Activated T-cell treated with anti-CD3 and anti-CD28 coated beads, Interleukin-2, amount 50 U/mL, for 72 hours (primary cell): ENCODE measurements at places on chromosomes 3 and 15.
A peak's percentile ranks its signal among the peaks of the same experiment; 100 is the strongest.

GRCh38 chr3:108548886-108549285 is 38.5 kb upstream of the MYH15 start:
- DNase-seq, result no peak

DNA sequence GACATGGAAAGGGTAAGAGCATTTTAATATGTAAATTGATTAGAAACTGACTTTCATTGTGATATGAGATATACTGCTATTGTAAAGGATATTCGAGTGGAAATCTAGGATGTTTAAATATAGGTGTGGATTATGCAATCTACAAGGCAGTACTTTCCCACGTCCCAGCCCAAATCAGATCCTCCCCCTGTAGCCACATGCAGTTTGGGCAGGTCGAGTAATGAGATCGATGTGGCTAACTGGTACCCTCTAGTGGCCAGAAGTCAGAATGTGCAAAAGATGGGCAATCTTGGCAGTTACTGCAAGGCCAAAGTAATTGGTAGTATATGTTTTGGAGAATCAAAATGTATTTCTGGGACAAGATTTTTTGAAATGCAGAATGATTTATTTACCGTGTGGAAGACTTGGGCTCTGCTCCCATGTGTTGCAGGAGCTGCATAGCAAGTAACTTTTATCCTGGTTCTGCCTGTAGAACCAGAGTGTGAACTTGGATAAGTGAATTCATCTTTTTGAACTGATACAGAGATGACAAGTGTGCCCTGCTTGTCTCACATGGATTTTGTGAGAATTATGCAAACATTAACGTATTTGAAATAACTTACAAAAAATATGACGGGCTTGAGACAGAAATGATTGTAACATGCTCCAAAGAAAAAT is 94.5 kb upstream of the ADAMTSL3 start:
- DNase-seq, result peak; percentile 51

DNA sequence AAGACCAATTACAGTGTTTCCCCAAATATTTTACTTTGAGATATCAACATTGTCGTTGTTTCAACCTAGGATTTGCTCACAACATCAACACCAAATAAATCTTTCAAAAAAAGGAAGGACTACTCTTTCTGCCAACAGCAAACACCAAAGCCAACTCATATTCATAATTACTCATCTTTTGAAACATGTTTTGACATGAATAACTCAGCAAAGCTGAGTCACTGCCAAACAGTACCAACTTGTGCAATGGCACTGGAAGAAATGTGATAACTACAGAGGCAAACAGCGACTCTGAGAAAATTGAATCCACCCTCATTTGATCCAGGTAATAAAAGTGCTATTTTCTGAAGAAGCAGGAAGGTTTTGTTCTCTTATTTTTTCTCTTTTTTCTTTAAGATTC is 67.2 kb downstream of the PEX5L start:
- peak; percentile 19 for DNase-seq

DNA sequence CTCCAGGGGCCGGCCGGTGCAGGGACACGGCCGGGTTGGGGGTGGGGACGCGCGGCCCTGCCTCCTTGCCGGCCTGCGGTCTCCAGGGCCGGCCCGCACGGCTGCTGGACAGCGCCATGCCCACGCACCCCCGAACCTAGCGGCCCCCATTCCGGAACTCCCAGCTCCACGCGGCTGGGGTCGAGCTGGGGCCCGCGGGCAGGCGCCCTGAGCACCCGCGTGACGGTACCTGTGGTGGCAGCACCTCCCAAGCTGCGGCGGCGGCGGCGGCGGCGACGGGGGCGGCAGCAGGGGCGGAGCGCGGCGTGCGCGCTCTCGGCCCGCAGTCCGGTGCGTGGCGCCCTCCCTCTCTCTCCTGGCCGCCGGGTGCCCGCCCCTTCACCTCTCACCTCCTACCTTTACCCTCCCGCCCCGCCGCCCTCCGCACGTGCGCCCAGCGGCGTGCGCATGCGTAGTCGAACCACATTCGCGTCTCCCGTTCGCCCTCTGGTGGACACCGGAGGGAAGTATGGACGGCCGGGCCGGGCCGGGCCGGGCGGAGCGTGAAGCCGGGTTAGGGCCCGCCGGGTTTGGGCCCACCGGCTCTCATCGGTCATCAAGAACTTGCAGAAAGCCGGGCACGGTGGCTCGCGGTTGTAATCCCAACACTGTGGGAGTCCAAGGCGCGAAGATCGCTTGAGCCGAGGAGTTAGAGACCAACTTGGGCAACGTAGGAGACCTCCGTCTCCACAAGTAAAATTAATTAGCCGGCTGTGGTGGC is at the start of gene SCAP:
SCAP (minus strand) TSS at position 372 of the 760 bp plus-strand sequence. CDS start 32,948 bp downstream, outside the sequence.
- peak; percentile 96 for DNase-seq

- no peak for DNase-seq
These were observed 191.9 kb upstream of the TSC22D2 start for GRCh38 chr3:150216041-150216811.

DNA sequence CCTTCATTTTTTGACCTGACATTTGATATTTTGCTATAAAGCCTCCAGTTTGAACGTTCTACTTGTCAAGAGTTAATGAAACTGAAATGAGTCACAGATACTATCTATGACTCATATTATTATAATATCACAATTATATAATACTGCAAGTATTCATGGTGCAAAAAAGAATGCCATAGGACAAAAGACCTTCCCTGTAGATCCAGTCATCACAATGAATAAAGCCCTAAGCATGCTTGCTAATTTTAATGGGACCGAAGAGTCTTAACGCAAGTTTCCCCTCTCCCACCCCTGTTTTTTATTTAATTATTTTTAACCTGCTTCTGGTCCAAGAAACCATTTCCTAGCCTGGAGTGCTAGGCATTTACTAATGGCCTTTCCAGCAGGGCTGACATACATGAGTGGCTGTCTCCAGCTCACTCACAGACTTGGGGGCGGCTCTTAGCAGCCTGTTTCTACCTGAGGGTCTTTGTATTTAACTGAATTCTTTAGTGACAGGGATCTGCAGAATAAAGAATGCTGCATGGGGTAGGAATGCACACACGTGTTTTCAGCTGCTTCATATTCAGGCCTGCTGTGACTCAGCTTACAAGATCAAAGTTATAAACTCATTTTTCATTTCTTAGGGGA is 61.2 kb downstream of the THBS1 start:
- DNase-seq, result no peak

DNA sequence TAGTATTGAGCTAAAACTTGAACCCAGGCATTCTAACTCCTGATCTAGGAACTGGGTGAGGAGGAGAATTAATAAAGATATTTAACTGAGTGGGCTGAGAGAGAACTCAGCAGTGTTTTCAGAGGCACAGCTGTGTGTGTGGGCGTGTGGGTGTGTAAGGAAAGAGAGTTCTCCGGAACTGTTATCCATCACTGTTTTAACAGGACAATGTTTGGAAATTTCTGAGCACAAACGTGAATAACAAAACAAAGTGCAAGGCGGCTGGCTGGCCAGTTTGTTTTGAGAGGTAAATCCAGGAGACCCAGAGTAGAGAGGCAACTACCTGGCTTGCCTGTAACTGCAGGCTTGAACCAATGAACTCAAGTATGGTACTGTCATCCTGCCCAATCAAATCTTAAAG is 5.0 kb upstream of the PTPN9 start:
- no peak for DNase-seq

- DNase-seq, result no peak
These were observed 18.9 kb upstream of the ANO10 start for GRCh38 chr3:43640681-43641080.

GRCh38 chr15:48242015-48242414 is 35.9 kb downstream of the SLC12A1 start:
- no peak for DNase-seq

DNA sequence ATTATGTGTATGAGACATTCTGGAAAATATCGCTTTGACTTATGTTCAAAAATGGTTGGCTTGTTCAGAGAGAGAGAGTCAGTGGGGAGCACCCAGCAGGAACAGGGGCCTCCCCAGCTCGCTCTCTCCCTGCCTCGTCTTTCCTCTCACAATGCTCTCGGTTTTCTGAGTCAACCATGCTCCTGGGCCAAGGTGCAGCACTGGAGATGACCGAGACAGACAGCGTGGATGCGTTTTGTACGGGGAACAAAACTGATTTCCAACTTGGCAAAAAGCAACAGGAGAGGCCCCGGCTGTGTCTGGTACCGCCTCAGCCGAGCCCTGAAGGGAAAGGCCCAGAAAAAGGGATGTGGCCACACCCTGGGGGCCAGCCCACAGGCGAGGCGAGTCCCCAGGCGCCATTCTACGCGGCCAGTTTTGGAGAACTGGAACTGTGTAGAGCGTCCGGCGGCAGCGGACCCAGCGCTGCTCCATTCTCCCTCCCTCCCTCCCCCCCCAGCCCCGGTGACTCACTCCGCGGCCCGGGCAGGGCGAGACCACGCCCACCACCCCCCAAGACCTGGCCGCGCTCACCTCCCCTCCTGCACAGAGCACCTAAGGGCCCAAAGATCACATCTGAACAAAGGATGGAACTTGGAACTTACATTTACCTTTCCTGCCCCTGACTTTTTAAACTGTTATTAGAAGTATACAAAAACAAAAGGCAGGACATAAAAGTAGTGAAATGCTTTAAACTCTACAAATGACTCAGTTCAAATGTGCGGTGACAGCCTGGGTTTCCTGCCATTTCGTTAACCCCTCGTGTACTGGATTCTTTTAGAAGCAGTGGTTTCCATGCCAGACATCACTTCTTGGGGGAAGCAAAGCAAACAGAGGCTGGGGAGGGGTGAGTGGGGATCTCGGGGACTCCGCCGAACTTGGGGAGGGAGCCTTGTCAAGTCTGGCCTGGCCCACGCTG is 12.7 kb downstream of the ATP10A start:
- DNase-seq, result peak; percentile 73

DNA sequence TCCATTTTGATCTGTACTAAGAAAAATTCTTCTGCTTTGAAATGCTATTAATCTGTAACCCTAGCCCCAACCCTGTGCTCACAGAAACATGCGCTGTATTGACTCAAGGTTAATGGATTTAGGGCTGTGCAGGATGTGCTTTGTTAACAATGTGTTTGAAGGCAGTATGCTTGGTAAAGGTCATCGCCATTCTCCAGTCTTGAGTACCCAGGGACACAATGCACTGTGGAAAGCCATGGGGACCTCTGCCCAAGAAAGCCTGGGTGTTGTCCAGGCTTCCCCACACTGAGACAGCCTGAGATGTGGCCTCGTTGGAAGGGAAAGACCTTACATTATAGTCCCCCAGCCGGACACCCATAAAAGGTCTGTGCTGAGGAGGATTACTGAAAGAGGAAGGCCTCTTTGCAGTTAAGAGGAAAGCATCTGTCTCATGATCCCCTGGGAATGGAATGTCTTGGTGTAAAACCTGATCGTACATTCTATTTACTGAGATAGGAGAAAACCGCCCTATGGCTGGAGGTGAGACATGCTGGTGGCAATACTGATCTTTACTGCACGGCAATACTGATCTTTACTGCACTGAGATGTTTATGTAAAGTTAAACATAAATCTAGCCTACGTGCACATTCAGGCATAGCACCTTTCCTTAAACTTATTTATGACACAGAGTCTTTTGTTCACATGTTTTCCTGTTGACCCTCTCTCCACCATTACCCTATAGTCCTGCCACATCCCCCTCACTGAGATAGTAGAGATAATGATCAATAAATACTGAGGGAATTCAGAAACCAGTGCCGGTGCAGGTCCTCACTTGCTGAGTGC is 6.3 kb downstream of the PIGZ start:
- DNase-seq, result no peak

DNA sequence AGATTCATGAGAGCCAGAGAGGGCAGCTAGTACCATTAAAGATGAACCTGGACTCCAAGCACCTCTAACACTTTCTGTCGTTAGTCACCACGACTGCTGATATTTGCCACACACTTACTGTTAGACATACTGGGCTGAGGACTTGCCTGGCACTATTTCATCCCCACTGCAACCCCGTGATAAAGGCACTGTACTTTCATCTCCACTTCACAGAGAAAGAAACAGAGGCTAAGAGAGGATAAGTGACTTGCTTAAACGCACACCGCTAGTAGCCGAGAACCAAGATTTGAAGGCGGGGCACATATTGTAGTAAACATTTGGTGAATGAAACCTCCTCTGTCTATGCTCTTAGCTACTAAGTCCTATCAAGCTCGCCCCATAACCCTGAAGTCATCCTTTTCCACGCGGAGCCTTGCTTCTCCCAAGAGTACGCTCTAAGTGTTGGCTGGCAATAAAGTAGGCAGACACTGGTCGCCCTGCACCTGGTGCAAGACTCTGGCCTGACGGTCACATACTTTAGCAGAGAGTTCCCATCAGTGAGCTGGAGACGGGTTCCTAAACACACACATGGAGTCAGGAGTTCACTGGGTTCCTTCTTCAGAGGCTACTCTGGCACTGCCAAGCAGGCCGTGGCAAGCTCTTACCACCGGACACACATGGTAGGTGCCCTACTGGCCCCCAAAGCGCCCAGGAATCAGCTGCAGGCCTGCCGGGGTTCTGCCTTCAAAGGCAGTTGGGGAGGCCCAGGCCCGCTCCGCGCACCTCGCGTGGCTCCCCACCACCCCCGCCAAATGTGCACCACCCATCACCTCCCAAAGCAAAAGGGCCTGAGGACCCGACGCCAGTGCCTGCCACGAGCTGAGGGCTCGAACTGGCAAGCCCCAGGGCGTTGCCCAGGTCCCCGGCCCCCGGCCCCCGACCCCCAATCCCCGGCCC is 951 bp downstream of the POMGNT2 start:
- DNase-seq, result peak; percentile 44

GRCh38 chr15:62549345-62549970 is 384.4 kb upstream of the C2CD4B start:
- DNase-seq, result peak; percentile 2

DNA sequence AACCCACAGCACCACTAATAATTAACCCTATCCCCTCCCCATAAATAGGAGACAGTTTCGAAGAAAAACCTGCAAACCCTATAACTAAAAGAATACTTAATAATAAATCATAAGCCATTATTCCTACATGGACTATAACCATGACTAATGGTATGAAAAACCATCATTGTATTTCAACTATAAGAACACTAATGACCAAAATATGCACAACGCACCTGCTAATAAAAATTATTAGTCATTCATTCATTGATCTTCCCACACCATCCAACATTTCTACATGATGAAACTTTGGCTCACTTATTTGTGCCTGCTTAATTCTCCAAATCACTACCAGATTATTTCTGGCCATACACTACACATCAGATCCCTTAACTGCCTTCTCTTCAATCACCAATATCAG is 16.6 kb downstream of the AQP9 start:
- DNase-seq, result no peak

DNA sequence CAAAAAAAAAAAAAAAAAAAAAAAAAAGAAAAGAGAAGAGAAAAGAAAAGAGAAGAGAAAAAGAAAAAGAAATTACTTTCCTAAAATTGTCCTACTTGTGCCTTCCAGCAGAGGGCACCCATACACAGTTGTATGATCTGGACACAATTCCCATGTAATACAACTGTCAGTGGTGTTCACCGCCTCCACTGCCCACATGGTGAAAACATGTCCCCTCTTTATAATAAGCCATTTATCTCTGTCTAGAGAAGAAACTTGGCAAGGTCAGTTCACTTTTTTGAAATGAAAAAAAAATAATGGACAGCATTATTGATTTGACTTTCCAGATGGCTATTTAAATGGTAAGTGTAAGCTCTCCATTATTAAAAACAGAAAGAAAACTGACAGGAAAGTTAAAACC is 459.4 kb downstream of the GBE1 start:
- peak; percentile 1 for DNase-seq
